Stimulated activated CD8-positive, alpha-beta memory T cell treated with anti-CD3 and anti-CD28 coated beads, Interleukin-4, amount 100 ng/mL, for 4 hours (primary cell): ENCODE measurements at places on chromosomes 3 and 15.

DNA sequence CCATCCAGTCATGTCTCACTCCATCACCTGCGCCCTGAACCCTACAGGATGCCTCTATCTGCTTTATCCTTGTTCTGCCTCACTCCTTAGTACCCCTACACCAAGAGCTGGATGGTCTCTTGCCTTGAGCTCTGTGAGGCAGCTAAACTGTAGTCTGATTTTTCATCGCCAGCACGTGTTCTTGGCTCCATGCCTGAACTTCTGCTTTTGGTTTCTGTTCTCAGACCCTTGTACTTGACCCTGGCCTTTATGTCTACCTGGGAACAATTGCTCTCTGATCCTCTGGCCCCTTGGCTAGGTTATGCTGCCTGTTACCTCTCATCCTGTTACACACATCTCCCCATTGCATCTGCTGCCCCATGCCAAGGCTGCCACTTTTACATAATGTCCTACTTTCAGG, 318.0 kb upstream of the LMCD1 start:
- no peak for DNase-seq

GRCh38 chr3:12946251-12946648, 104.9 kb upstream of the RPL32 start:
- no peak for DNase-seq

DNA sequence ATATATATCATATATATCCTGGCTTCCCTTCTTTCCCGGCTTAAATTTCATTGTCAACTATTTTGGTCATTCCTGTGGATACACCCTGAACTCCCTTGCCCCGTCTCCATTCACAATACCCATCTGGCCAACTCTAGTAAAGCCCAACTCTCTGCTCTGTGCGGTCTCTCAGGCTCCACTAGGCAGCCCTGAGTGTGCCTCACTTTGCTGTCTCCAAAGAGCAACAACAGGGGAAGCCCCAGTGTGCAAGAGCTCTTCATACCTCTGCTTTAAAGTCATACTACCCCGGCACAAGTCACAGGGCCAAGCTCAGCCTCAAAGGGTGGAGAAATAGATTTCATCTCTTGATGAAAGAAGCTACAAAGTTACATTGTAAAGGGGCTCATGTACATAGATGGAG, 18.9 kb upstream of the FEM1B start:
- no peak for DNase-seq

DNA sequence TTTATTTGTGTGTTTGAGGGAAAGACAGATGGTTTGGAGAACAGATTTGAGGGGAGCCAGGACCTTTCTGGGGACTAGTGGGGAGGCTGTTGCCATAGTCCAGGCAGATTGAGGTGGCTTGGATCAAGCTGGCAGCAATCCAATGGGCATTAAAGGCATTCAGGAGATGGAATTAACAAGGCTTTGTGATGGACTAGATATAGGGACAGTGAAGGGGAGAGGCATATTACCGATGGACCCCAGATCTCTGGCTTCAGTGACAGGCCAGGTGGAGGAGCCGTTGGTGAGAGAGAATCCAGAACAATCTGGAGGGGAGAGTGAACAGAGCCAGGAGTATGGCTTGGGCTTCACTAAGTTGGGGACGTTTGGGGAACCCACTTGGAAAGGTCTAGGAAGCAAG, 124.8 kb downstream of the EEFSEC start:
- no peak for DNase-seq

GRCh38 chr15:80841541-80841940, 62.4 kb downstream of the CEMIP start:
- no peak for DNase-seq

GRCh38 chr15:80326270-80326669, 74.3 kb upstream of the CTXND1 start:
- DNase-seq = no peak
